ENCODE measurements at places on chromosomes 3 and 15. TPM values are rescaled to one million over a fixed set of nuclear protein-coding genes. Genes with fewer than 3 reads are reported as not detected.

The FBXO40 gene
- total RNA-seq: not detected

The KIF15 gene
- total RNA-seq: 19.0 TPM

The PAQR5 gene
- total RNA-seq: 0.58 TPM

The TNFSF10 gene
- total RNA-seq: 0.96 TPM

The LRRC34 gene
- 2.9 TPM for total RNA-seq

The IGSF11 gene
- 0.56 TPM for total RNA-seq

The SERINC4 gene
- not detected for total RNA-seq

The MITF gene
- 8.5 TPM for total RNA-seq

The HRH1 gene
- total RNA-seq: 9.6 TPM

The RHOV gene
- total RNA-seq: not detected

The C3orf22 gene
- total RNA-seq: not detected

The CCDC54 gene
- not detected for total RNA-seq

The PML gene
- total RNA-seq: 31.0 TPM

The SAMMSON gene
- total RNA-seq: 0.28 TPM

The C3orf49 gene
- not detected for total RNA-seq

The QARS1 gene
- total RNA-seq: 270 TPM

The FANCD2OS gene
- not detected for total RNA-seq

The CEMIP gene
- total RNA-seq: 1,057 TPM

The RETNLB gene
- not detected for total RNA-seq

The NDN gene
- total RNA-seq: 43.7 TPM

The SPATA12 gene
- total RNA-seq: not detected

The CYP1A2 gene
- not detected for total RNA-seq

The ARID3B gene
- total RNA-seq: 1.7 TPM

The RTP3 gene
- total RNA-seq: not detected

The COL6A5 gene
- total RNA-seq: not detected

The DPPA2 gene
- total RNA-seq: not detected

The ARL13B gene
- total RNA-seq: 8.7 TPM

The ARHGAP31 gene
- total RNA-seq: 7.6 TPM

Data from regular cardiac myocyte (primary cell).